ENCODE measurements at places on chromosomes 5 and 9. TPM values are rescaled to one million over a fixed set of nuclear protein-coding genes. Genes with fewer than 3 reads are reported as not detected.

DNA sequence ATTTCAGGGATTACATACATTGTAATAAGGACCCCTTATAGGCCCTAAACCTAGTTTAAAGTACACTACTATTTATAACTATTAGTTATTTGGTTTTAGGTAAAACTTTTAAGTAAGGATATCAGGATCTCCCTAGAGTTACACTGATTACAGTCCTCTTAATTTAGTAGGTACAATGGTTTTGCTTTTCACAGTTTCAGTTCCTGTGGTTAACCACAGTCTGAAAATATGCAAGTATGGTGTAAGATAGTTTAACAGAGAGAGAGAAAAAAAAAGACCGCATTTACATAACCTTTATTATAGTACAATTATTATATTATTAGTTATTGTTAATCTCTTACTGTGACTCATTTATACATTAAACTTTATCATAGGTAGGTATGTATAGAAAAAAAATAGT, 725.3 kb upstream of the PTPRD start:
- DNase-seq, result no peak

- no peak for DNase-seq
Observed at GRCh38 chr9:87099407-87099806, 152.1 kb upstream of the GAS1 start.

Gene GFPT2
- total RNA-seq, result 18.8 TPM

Gene CRAT
- total RNA-seq, result 14.5 TPM

Gene FOXD4L5
- not detected for total RNA-seq

- no peak for DNase-seq
Observed at GRCh38 chr5:136457390-136458013, 92.2 kb upstream of the TRPC7 start.

Gene GAS1
- total RNA-seq, result 6.6 TPM

Gene WASHC1
- total RNA-seq, result 2.7 TPM

DNA sequence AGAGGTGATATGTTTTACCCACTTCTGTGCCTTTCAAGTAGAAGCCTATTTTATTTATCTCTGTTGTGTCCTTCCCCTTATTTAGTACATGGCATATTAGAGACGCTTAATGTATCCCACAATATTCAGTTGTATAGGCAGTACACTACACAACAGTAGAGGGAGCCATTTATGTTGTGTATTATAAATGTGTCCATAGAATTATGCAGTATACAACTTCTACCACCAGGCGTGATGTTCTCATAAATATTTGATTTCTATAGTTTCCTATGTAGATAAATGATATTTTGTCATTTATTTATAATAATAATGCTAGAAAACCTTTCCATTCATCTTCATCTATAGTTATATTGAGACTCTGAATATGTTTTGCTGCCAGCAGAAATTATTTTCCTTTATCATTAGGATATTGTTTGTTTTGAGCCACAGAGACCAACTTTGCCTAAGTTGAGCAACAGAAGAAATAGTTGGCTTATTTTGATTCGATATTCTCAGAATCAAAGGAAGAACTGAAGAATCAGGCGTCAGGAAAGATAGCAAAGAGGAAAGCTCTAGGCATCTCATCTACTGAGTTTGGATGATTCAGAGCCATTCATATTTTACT, 81.7 kb downstream of the ADAMTS19 start:
- peak; percentile 26 for DNase-seq

- no peak for DNase-seq
Observed at GRCh38 chr5:2007878-2008501, 125.3 kb upstream of the IRX4 start.

DNA sequence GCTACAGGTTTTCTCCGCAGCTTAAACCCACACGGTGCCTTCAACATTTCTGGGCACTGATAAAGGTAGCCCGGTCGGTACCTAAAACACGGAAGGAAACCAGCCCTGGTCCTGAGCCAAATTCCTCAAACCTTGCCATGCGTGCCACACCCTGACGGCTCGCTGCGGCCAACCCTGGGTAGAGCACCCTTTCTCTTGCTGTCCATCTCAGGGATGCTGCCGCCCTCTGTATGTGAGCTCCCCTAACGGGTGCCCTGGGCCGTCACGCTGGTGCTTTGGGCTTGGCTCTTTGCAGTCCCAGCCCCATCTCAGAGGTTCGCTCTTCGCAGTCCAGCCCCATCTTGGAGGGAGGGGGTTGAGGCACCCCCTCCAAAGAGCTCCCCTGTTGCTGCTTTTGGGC, 43.9 kb downstream of the PNPLA7 start:
- no peak for DNase-seq

- no peak for DNase-seq
Observed at GRCh38 chr9:20200991-20201431, 412.2 kb upstream of the SLC24A2 start.

GRCh38 chr5:6649186-6649585, 15.9 kb downstream of the SRD5A1 start:
- DNase-seq, result peak; percentile 72

GRCh38 chr5:168365581-168366081, 74.2 kb downstream of the WWC1 start:
- no peak for DNase-seq

Gene SPATA31E1
- total RNA-seq, result not detected

- no peak for DNase-seq
Observed at GRCh38 chr5:115859378-115859777, 17.6 kb downstream of the AP3S1 start.

- DNase-seq, result no peak
Observed at GRCh38 chr9:112502175-112502946, 15.7 kb downstream of the KIAA1958 start.

Gene CD274
- 0.95 TPM for total RNA-seq

DNA sequence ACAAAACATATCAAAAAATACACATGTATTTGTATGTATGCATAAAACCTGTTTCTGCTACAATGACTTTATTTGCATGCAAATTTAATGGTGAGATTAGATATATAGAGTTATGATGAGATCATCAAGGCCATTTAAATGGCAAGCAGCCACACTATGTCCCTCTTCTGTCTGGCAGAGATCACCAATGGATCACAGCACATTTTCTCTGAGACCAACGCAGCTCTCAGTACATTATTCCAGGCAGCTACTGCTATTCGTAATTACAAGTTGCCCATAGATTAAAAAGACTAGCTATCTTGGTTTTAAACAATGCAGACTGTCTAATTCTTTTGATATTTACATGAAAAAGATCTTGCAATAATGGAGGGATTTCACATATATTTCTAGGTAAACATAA, 629.5 kb downstream of the PDE4D start:
- no peak for DNase-seq

DNA sequence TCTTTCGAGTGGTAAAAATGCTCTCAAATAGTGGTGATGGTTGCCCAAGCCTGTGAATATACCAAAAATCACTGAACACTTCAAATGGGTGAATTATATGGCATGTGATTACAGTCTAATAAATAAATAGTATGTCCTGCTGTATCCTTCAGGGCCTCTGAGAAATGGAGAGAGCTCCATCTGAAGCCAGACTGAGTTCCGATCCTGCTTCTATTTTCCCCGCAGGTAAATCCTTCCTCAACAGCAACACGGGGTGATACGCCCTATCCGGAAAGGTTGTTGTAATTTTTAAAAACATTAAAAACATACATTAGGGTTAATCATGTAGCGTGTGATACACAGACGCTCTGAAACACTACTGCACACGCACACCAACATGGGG, 695 bp upstream of the SNAPC3 start:
- no peak for DNase-seq

GRCh38 chr9:73684601-73685000, 532.9 kb downstream of the ANXA1 start:
- peak; percentile 23 for DNase-seq

Gene FOXD4L6
- not detected for total RNA-seq

DNA sequence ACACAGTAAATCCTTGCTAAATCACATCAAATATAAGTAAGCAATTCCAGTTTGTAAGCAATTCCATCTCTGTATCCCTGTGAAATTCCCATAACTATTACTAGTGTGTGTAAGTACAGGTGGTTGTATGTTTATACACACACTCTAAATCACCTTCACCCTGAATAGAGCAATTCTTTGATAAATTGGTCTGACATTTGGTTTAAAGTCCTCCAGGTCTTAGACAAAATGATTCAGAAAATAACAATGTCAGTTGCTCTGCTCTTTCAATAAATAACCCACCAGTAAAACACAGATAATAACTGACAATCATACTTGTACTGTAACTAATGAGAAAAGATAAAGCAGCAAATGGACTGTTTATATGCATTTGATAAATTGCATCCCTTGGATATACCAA, 226.3 kb downstream of the SPOCK1 start:
- no peak for DNase-seq

Gene C5
- total RNA-seq, result 4.5 TPM

Gene BARHL1
- not detected for total RNA-seq

DNA sequence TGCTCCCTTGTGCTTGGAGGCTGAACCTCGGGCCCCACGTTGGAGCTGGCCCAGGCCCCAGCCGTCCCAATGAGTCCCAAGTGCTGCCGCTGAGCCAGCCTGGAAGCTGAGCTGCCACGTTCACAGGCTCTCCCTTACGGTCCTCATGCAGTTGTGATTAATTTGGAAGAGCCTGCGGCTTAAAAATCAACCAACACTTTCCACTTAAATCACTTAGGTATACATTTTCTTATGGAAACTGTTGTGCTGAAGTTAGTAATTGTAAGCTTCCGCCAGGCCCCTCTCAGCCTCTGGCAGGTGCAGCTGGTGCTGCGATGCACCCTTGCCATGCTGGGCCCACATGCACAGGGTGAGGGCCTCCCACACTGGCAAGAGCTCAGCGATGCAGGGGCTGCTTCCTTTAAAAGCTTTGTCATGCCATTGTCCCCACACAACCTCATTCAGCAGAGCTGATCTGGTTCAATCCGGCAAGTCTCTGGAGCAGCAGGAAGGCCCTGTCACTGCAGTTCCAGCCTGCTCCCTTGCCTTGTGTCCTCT, 61.0 kb downstream of the IPPK start:
- DNase-seq, result no peak
